GM12892 (cell line): ENCODE measurements at places on chromosomes 5 and 9.

DNA sequence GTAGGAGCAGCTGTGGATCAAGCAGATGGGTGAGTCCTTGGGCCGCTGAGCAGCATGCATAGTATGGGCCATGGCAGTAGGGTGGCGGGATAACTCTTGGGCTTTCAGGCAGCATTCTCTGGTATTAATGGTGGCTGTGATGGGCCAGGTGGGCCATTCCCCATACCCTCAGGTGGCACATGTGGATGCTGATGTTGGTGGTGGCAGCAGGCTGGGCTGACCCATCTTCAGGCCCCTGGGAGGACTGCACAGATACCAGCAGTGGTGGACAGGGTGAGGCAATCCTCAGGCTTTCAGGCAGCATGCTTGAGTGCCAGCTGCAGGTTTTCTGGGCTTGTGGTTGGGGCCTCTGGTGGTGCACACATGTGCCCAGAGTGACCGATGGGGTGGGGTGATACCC lies 27.1 kb upstream of the C6 start:
- no peak for DNase-seq

GRCh38 chr5:34488984-34489383 lies 167.1 kb upstream of the RAI14 start:
- DNase-seq, result no peak

DNA sequence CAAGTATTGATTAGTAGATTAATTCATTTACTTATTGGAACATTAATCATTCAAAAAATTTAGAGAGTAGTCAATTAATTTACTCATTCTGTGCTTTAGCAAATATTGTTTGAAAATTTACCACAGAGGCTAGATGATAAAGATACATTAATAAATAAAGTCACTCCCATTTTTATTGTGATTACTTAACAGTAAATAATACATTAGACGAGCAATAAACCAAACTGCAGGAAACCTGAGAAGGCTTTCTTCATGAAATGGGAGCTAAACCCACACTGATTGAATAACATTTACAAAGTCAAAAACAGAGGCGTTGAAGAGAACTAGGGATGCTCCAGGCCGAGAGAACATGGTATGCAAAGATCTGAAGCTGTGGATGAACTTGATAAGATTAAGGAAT lies 38.8 kb upstream of the PRDM9 start:
- DNase-seq, result no peak

GRCh38 chr5:140337880-140338279 lies 8.5 kb downstream of the HBEGF start:
- no peak for DNase-seq

DNA sequence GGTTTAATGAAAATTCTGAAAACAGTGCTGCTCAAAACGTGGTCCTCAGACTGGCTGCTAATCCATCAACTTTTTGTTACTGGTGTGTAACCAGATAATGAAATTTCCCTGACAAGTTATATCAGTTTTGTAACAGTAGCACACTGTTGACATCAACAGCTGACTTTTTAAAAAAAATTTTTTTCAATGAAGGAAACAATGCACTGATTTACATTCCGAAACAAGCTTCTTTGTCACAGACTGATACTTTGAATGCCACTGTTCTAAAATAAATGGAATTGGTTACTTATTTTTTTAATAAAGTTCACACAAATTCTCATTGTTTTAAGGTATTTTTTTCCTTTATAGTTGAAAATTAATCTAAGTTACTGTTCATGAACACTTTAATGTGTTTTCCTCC lies 169.1 kb downstream of the NIPBL start:
- DNase-seq, result no peak

- DNase-seq, result no peak
These were observed 21.9 kb downstream of the FBXO10 start for GRCh38 chr9:37554318-37554717.

DNA sequence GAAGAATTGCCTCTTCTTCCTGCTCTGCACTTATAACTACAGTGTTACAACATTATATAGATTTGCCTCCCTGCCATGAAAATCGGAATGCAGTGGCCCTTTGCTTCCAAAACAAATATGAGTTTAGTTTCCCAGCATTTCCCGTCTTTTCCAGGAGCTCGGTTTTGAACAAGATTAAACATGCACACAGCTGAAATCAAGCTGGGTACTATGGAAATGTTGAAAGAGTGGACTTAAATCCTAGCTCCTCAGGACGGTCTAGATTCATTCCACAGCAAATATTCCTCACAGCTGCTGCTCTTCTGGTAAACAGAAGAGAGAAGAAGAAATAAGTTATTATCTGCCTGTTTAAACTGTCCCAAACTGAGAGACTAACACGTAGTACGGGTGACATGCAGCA lies 161.4 kb downstream of the PIK3R1 start:
- no peak for DNase-seq

DNA sequence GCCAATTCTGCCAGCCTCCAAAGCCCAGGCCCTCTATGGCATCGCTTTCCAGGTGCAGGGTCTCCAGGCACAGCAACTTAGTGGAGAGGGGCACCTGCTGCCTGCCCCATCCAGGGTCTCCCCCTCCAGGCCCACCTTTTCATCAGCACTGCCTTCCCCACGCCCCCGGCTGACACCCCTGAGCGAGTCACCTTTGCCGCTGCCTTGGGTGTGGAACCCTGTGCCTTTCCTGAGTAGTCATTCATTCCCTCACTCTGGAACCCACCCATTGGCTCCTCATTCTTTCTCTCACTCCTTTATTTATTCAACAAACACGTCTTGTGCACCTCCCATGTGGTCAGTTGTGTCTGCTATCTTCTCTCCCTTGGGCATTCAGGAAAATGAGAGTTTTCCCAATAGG lies 14.5 kb upstream of the RPL26L1 start:
- DNase-seq, result no peak

DNA sequence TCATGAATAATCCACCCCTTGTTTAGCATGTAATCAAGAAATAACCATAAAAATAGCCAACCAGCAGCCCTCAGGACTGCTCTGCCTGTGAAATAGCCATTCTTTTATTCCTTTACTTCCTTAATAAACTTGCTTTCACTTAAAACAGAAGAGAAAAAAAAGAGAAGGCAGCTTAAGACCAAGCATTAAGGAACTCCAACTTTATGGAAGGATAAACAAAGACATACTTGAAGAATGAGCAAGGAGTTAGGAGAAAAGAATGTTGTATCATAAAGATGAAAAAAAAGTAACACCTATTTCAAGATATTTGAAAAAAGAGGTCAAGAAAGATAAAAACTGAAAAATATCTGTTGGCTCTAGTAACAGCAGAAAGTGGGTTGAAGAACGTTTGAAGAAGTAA lies 107.6 kb downstream of the RNF180 start:
- no peak for DNase-seq

DNA sequence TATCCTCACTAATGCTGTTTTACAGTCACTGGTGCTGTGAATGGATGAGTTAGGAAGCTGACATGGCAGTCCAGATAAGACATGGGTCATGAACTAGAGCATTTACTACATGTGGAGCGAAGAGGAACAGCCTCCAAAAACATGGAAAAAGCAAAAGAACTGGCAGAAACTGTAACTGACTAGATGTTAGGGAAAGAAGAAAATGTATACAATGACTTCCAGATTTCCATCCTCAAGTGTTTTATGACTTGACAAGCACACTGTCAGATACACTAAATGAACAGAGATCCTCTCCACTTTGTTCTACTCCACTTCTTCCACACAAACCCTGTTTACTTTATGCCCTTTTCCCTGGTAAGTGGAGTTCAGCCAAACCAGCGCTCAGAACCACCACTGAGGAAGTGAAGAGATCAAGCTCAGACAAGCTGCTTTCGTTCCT lies 11.5 kb downstream of the HMGCS1 start:
- DNase-seq, result no peak

DNA sequence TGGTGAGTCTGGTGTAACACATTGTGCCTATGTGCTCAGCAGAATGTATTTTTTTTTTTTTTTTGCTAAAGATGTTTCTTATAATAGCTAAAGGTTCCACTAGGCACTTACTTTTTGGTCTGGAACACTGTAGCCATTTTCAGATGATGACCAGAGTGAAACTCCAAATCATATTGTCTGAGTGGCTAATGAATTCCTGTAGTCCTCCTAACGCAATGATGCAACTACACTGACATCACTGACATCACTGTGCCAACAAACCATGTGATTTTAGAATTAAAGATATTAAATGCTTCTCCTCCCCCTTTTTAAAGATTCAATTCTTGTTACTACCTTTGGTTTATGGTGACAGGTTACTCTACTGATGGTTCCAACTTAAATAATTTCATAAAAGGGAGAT lies 28.8 kb downstream of the JAKMIP2 start:
- no peak for DNase-seq

- DNase-seq, result no peak
These were observed 87.4 kb upstream of the SH3PXD2B start for GRCh38 chr5:172541773-172542136.

- DNase-seq, result no peak
These were observed 29.3 kb downstream of the ERAP1 start for GRCh38 chr5:96778409-96778808.

GRCh38 chr5:82480331-82480730 lies 202.2 kb upstream of the RPS23 start:
- DNase-seq, result no peak

DNA sequence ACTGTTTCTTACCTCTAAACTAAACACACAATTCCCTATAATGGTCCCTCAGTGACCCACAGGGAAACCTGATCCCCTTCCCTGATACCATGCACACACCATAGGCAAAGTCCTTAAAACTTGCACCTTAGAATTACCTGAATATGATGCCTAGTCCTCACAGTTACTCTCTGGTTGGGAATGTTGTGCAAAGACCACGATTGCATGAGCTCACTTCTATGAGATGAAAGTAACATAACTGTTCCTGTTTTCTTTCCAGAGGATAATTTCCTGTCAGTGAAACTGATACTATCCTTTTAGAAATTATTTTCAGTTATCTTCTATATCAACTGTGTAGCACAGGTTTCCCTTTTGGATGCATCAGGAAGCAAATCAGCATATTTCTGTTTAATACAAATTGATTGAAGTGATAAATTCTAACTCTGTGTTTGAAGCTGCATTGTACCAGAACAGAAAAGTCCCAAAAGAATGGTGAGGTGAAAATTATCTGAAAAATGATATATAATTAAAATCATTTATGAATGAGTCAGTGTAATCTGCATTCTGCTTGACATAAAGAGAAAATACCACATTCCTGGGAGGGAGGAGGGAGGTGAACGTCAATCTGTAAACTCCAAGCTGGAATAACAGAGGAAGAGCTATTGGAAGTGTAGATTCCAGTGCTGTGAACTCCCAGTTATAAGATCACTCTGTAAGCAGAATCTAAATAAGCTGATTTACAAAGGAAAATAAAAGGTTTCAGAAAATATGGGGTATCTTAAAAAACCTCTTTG lies 51.2 kb upstream of the TNFAIP8 start:
- no peak for DNase-seq

DNA sequence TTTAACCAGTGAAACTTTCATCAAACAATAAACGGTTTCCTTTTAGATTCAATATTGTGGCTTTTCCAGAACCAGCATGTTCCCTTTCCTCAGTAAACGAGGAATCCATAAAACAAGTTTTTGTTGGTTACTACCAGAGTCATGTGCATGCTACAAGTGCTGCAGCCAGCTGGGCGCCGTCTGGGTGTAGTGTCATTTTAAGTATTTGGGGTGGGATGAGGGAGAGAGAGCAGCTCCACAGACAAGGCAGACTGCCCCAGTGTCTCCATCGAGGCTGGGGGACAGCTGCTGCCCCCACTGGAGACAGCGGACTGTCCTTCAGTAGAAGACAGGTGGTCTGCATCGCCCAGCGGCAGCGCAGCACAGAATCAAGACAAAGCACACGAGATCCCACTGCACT lies 17.3 kb downstream of the ARPC5L start:
- DNase-seq, result no peak
